ENCODE measurements at places on chromosomes 1 and 21.

DNA sequence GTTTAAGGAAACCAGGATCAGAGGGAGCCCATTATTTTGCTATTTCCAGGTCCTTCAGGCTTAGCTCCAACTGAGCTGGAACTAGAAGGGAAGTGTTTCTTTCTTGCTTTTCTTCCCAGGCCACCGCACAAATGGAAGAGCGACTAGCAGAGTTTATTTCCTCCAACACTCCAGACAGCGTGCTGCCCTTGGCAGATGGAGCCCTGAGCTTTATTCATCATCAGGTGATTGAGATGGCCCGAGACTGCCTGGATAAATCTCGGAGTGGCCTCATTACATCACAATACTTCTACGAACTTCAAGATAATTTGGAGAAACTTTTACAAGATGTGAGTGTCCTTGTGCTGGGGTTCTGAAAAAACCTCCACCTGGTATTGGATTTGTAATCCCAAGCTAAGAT lies 121.8 kb downstream of the PIK3R3 start:
- no peak for DNase-seq

DNA sequence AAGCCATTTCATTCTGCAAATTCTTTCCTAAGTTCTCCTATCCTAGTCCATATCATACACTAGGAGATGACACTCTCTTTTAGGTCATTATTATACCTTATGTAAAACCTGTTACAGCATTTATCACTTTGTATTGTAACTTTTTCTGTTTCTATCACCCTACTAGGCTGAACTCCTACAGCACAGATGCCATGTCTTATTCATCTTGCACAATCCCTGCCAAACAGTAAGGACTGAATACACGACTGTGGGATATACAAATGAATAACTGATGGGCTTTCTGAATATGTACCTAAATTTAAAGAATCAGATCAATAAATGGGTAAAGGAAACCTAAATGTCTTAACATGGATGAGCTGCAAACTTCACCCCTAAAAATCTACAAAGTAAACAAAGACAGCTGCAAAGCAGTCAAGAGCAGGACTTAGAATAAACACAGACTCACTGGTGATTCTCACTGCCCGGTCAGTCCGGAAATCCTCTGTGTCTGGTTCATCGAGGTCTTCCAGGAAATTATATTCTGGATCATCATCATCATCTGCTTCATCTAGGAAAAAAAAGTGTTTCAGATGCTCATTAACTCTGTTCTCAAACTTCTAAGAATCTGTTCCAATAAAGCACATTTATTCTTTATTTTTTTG lies 62.3 kb downstream of the GON4L start:
- DNase-seq = no peak

GRCh38 chr1:13888351-13888986 lies 188.5 kb downstream of the PRDM2 start:
- DNase-seq = no peak

- DNase-seq = no peak
These were observed 56.9 kb upstream of the LBR start for GRCh38 chr1:225484657-225485214.

GRCh38 chr1:194717941-194718340 lies 1531.5 kb upstream of the B3GALT2 start:
- no peak for DNase-seq

DNA sequence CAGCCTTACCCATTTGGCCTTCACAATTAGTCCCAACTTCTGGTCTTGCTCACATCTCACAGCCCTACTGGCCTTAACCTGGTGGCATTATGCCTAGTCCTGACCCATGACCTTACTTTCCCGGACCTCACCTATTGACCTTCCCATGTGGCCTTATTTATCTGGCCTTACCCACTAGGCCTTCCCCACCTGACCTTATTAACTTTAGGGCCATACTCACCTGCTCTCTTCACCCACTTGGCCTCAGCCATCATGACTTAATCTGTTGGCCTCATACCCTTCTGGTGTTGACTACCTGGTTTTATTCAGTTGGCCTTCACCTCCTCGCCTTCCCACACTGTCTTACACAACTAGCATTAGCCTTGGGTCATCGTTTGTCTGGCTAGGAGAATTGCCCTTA lies 35.7 kb downstream of the EXOC8 start:
- DNase-seq = no peak

GRCh38 chr1:48810740-48811139 lies 34.0 kb upstream of the BEND5 start:
- no peak for DNase-seq

- no peak for DNase-seq
These were observed 102.7 kb upstream of the C21orf91 start for GRCh38 chr21:17921579-17922530.

DNA sequence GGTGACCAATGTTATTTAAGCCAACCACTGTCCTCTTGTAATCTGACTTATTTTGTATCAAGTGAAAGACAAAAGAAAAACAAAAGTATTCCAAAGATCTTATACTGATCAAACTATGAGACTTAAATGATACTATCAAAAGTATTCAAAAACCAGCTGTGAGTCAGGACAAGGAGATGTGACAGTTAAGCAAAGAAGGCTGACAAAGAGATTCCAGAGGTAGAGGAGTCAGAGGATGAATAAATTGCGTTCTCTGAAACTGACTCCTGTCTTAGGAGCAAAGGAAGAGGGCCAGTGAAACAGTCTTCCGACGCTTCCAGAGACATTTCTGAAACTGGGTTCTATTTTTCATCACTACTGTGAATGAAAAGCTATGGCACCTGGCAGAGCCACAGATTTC lies 20.9 kb downstream of the TMEM50B start:
- DNase-seq = no peak

DNA sequence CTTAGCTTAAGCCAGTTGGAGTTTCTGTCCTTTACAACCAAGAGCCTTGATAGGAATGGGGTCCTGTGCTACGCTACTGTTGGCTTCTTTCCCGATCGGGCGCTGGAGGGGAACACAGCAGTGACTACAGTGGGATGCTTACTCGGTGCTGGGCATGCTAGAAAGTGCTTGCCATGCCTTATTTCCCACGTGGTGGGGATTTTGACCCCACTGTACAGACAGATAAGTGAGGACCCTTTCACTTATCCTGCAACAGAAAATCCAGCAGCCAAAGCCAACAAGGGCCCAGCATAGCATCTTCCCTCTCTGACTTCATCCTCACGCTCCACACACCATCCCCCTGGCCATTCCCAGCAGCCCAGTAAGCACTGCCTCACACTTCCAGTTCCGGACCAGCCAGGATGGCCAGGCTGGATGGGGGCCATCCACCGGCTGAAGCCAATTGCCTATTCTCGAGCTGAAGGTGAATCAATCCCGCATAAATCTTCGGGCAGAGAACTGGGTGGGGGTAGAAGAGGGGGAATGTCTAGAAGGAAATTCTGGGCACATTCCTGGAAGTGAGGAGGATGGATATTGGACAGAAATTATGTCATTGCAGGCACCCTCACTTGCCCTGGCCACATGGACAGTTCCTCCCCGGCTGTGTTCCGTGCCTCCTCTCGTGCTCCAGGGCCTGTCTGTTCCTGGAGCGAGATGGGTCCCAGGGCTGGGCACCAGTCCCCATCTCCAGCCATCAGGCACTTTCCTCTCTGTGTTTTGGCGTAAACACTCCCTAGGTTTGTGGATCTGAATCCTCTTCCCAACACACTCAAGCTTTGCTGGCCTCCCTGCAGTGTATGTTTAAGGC lies 2.0 kb upstream of the ABCG1 start:
- no peak for DNase-seq

DNA sequence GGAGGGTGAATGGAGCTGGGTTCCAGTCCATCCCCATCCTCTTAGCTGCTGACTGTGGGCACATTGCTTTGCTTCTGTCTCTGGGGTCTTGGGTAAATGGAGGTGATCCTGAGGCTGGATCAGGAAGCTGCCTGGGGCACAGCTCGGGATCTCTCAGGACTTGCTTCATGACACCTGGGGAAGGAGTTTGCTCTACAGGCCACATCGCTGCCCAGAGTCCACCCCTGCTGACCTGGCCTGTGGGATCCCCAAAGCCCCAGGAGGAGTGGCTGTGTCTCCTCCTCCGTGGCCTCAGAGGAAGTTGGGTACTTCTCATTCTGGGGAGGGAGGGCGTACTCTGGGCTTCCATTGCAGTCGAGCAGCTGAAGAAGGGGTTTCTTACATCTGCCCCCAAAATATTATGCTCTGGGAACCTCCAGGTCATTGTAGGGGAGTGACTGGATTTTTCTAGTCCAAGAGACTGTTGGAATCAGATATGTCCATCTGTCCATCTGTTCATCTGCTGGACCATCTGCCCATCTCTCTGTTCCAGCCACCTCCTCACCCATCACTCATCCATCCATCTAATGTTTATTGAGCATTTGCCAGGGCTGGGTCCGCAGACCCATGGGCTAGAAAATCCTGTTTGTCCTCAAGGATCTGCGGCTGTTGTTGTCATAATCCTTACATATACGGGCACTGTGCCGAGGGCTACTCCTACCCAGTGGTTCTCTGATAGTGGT lies 45.9 kb downstream of the ARHGEF10L start:
- no peak for DNase-seq

DNA sequence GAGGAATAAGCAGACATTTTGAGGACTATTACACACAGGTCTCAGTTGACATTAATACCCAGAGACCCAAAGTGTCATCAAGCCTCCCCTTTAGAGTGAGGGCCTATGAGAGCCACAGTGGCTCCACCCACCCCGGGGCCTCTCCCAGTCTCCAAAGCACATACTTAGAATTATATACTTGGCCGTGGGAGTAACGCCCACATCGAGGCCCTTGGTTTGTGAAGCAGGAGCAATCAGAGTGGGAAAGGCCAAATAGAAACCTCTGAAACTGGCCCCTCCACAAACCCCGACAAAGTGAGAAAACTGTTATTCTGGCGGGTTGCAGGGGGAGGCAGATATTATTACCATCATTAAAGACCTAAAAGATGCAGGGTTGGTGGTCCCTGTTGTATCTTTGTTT lies 7.0 kb upstream of the DESI2 start:
- no peak for DNase-seq

DNA sequence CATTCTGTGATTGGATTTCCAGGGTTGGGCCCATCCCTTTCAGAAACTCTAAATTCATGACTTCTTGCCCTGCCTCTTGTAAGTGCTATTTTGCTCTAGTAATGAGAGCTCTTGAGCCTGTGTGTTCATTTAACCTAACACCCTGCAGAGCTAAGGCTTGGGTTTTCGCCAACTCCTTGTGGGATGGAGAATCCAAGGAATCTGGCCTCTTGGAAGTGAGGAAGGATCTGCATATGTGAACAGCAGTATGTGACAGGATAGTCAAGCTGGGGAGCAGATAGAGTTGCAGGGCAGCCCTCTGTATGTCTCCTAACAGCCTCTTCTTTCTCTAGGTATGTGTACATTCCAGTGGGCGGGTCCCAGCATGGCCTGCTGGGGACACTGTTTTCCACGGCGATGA lies 258.9 kb downstream of the HHAT start:
- DNase-seq = no peak

DNA sequence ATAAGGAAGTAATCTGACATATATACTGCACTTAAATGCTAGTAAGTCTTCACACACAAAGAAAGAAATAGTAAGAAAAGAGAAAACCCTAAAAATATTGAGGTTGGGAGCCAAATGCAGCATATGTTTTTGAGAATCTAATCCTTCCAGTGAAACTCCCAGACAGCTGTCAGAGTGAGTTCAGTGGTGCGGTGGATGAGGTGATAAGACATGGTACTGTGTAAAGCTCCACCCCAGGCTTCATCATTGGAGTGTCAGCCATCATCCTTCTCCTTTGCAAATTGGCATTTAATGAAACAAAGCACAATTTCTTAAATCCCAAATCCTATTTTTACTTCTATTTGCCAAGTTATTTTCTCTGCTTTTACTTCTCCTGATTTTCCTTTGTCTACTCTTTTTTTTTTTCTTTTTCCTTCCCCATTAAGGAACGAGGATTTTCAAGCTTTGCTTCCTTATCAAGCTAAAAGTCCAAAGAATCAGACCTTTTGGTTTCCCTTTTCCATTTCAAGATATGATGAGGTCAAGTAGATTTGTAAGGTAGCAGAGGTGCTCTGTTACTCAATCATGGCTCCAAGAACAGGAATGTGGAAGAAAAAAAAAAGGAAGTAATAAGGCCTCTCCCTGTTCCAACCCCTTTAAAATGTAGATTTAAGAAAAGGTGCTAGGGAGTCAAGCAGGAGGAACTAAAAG lies 343.3 kb downstream of the SETD4 start:
- DNase-seq = no peak

DNA sequence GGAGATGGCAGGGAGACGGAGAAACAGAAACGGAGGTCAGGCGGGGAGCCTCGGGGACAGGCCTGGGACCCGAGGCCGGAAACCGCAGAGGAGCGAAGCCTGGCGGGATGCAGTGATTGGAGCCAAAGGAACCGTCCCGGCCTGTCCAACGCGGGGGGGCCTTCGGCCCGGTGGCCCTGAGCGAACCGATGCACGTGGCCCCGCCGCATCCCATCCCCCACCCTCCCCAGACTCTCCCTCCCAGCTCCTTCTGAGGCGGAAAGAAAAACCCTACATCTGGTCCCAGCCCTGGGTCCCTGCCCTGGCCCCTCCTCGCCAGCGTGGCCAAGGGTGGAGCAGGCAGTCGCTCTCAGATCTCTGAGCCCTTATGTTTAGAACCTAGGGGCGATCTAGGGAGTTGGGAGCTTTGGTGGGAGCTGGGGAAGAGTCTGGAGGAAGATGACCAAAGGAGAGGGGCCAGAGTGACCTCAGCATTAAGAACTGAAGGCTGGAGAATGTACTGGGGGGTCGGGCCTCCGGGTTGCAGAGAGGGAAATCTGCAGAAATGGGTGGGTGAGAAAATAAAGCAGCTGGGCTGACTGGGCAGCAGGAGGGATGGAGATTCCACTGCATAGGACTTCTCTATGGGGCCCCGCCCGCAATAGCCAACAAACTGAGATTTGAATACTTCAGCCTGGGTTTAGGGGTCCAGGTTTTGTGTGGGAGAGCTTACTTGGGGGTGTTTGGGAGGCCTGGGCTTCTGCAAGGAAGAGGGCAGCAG lies 1.5 kb upstream of the CRABP2 start:
- no peak for DNase-seq

DNA sequence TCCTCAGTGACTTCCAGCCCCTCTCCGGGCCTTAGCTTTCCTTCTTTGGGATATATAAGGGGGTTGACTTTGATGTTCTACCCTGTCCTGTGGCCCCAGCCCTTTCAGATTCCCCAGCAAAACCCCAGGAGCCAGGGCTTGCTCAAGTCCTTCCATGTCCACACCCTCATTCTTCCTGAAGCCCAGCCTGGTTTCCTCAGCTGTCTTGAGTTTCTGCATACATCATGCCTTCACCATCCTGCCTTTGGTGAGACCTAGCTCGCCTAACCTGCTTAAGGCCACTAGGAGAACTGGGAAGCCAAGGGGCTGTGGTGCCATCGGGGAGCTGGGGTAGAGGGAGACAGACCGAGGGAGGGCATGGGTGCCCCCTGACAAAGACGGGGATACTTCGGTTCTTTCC lies 17.2 kb upstream of the PEF1 start:
- DNase-seq = no peak

GRCh38 chr1:76136894-76137293 lies 62.3 kb downstream of the ST6GALNAC3 start:
- DNase-seq = no peak

DNA sequence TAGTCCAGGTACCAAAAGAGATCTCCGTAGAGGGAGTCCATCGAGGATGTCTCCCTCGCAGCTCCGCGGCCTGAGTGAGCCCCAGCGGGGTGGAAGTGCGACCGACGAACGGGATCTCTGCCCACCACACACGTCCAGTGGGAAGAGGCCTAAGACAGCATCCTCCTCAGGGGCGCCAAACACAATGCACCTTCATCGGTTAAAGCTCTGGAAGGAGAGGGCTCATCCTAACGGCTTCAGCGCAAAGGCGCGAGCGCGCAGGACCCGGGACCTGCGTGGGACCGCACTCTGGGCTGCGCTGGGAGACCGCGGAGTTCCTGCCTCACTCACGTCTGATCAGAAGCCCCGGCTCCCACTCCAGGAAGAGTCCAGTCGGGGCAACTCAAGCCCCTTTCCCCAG lies 7.6 kb downstream of the SLC25A24 start:
- DNase-seq = no peak

Data from CD4-positive, alpha-beta T cell treated with Interleukin-15 for 1 hour (primary cell).